ENCODE measurements at places on chromosomes 3 and 15.

DNA sequence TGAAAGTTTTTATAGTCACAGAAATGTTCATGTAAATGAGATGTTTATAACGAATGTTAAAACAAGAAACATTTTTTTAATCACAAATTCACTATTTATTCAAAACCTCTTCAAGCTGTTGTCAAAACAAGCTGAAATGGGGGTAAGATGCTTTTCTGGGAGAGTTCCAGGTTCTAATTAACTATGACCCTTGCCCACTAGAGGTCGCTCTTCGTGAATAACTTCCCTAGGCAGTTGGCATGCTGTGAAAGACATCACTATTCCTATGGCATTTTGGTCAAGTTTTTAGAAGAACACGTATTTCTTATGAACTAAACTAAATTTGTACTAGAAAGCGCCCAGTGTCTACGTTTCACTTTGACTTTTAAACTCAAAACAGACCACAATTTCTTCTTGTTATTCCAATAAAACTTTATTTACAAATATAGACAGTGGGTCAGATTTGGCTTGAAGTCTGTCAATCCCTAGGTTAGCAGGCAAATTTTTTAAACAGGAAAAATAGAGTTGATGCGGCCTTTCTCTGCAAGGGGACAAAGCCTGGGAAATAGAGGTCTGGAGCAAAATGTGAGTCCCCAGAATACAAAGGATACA lies 62.8 kb upstream of the CMTM8 start:
- DNase-seq: peak; percentile 67

DNA sequence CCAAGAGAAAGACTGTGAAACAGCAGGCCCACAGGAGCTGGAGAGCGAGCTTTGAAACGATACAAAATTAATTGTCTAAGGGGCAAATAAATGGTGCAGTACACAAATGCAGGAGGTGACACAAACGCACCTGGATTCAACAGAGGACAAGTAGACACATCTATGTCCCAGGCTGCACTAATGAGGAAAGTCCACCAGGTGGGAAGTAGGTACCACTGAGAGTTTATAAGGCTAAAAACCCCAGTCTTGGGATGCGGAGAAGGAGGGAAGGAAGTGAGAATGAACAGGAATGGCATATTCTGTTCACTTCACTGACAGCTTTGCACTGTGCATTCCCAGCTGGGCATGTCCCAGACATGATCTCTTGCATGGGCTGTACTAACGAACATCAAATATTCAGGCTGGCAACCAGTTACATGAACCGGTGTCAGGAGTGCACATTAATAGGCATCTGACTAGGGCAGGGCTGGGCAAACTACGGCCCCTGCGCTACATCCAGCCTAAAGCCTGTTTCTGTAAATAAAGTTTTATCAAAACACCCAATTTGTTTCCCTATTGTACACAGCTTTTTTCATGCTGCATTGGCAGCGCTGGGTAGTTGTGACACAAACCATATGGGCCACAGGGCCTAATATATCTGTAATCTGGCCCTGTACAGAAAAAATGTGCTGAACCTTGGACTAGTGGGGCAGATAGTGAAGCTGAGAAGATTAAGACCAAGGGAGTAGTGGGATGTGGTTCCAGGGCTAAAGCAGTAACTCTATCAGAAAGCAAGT lies 107.0 kb downstream of the IGF2BP2 start:
- no peak for DNase-seq

- DNase-seq: peak; percentile 52
These were observed at the start of gene MB21D2 for GRCh38 chr3:192917404-192918274. TSS of gene MB21D2 (minus strand) at chr3:192917856. CDS start at chr3:192917840, 16 bp downstream.

GRCh38 chr15:58504674-58505234 lies 73.0 kb downstream of the LIPC start:
- DNase-seq: no peak

DNA sequence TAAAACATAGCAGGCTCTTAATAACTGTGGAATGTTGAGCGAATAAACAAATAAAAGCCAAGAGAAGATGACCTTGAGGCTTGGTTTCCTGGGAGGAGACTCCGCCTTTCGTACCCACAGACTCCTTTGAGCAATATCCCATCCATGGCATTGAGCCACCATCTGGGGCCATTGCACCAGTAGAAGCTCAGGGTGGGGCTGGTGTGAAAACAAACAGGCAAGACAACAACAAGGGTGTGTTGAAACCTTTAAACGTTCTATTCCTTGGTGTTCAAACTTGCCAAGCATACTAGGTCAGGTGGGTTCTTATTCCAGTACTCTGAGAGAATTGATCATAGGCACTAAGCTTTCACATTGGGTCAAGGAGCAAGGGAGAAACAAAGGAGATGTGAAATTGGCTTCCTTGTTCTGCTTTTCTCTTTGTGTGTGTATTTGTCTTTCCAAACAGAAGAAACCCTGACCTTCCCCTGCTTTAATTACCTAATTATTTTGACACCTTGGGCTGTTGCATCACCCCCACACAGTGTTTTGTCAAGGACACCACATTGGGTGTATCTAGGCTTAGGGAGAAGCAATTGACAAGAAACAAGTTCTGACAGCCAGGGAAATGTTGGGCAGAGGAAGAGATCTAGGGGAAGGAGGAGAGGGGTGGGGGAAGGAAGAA lies 105.1 kb upstream of the BCL6 start:
- DNase-seq: no peak

DNA sequence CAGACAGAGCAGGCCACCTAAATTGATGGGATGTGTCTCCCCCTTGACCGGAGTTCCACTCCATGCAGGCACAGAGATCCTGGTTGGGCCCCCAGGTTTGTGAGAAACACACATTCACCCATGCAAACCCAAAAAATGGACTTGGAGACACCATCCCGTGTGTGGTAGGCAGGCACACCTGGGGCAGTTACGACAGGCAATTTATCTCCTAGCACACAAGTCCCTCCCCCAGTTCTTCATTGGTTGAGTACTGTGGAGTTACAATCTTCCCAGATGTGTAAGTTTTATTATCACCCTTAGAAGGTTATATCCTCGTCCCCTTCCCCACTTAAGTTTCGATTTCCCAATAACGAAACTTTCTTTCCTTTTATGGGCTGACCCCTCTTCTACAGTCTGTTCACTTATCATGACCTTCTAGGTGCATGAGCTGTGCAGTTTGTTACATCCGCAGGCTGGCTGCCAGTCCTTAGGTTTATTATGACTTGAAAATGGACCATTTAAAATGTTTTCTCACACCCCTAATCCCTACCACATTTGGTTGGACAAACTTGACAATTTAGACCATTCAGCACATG lies 27.3 kb downstream of the ARL8B start:
- DNase-seq: no peak

GRCh38 chr3:149772861-149773260 lies 19.5 kb downstream of the ANKUB1 start:
- no peak for DNase-seq

DNA sequence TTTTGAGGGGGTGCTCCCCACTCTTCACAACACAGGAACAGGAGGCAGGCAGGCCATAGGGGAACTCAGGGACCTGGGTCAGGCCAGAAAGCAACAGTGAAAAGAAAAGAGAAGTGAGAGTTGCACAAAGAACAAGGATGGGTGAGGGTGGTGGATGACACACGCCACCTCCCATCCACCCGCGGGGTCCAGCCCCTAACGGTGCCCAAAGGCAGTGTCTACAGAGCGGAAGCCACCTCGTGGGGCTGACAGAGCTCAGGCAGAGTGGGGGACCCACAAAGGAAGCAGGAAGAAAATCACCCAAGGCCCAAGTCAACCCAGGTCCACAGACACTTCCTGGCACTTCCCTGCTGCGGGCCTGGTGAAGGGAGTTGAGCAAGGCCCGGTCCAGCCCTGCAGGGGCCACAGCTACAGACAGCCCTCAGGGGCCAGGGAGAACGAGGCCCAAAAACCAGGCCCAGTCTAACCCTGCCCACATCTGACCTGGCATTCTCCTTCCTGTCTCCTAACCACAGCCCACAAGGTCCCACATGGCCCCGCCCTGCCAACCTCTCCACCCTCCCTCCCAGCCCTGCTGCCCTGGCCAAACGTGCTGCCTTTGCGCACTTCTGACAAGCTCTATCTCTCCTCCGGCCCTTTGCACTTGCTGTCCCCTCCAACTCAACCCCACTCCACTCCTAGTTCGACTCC lies 5.9 kb downstream of the NUP210 start:
- peak; percentile 76 for DNase-seq

GRCh38 chr3:40701016-40701588 lies 176.3 kb downstream of the ZNF621 start:
- DNase-seq: no peak

DNA sequence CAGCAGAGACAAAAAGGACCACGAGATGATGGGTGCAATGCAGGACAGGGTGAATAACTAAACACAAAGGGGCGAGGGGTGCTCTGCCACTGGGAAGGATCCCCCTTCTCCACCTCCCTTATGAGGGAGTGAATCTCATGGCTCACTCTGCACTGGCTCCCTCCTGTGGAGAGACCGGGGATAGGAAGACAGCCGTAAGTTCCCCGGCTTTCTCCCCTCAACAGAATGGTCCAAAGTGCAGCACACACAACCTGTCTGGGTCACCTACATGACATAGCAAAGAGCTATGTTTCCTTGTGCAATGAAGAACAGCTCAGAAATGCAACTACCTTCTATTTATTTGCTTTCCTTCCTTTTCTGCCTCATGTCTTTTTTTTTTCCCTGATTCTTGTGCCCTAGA lies 7.8 kb upstream of the ACSBG1 start:
- DNase-seq: no peak

DNA sequence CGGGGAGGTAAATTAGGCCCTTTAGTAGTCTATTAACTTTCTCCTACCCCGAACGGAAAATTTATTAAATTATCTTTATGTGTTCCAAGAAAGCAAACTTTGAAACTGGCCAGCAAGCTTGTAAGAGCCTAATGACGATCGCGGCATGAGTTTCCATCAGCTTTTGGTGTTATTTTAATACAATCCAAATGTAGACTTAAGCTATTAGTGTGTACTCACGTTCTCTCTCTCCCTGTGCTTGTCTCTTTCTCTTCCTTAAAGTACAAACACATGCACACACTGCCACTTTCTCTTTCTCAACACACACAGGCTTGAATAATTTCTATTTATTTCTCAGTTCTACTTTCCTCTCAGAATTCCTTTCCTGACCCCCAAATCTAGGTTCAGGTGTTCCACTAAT lies 108.8 kb upstream of the MME start:
- DNase-seq: no peak

- DNase-seq: peak; percentile 43
These were observed 48.4 kb downstream of the ARHGEF3 start for GRCh38 chr3:56753206-56753820.

- no peak for DNase-seq
These were observed 39.0 kb downstream of the CHAC1 start for GRCh38 chr15:40992241-40992741.

DNA sequence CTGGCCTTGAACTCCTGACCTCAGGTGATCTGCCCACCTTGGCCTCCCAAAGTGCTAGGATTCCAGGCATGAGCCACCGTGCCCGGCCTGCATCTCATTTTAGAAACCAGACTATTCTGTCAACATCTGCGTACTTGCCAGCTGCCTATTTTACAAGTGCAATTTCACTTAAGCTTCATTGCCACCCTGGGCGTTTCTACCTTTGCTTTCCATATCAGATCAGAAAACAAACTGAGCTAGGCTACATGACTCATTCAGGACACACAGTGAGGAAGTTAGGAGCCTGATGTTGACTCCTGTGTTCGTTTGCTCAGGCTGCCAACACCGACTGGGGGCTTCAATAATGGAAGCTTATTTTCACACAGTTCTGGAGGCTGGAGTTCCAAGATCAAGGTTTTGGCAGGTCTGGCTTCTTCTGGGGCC lies 42.3 kb upstream of the KLHL25 start:
- DNase-seq: no peak

DNA sequence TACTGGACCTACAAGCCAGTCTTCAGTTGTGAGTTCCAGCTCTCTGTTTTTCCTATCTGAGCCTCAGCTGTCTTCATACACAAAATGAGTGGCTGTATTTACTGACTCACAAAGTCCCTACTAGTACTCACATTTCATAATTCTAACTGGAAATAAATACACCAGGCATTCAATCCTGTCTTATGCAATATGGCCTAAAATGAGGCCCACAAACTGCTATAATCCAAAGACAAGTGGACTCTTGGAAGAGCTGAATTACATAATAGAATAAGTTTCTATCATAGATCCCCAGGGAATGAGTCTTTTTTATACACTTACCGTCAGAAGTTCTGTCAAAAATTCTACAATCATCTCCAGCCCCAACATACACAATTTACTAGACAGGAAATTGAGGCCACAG lies 211.9 kb downstream of the LRRN1 start:
- DNase-seq: no peak

DNA sequence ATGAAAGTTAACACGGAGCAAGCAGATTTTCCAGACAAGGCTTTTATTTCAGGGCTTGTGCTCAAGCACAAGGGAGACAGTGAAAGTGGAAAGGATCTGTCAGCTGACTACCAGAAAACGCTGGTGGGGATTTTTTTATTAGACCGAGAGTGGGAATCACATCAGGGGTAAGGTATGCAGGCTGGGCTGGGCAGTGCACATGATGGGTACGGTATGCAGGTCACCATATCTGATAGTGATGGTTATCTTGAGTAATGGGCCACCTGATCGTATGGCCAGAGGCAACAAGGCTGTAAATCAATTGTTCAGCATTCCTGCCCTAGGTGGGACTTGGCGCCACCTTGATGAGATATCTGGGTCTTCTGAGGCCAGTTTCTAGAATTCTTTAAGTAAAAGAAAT lies 36.9 kb upstream of the PIAS1 start:
- DNase-seq: no peak

GRCh38 chr3:115830764-115831395 lies 207.6 kb downstream of the GAP43 start:
- no peak for DNase-seq

DNA sequence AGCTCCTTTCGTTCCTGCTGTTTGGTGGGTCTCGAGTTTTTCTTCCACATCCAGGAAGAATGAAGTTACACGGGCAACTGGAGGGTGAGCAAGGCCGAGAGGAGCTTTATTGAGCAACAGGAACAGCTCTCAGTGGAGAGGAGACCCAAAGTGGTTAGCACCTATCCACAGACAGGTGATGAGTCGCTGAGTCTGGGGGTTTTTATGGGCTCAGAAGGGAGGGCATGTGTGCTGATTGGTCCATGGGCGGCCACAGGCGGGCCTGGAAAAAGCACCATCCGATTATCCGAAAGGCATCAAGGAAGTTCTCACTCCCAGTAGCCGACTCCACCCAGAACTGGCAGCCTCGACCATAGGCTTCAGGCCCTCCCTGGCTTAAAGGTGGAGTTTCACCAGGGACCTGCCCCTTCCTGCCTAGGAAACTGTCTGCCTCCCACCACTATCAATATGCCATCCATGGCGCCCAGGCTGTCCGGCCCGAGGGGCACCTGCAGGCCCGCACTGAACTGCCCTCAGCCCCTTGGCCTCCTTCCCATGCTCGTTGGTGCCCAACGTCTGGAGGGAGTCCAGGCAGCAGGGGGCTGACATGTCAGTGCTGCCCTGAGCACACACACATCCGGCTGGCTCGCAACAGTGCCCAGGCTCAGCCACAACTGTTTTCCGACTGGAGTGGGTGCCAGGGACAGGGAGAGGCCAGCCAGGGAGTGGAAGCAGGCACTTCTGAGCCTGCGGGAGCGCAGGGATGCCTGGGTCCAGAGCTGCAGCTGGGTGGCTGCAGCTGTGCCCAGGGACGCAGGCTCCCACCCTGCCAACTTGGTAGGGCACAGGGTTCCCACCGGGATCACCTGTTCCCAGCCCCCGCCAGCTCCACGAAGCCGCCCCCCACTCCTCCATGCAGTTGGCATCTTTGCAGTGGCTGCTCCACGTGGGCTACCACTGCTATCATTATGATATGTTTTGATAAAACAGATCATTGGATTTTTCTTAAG lies 170.2 kb downstream of the FNDC3B start:
- DNase-seq: no peak
